ENCODE measurements at places on chromosomes 5 and 9.
A peak's percentile ranks its signal among the peaks of the same experiment; 100 is the strongest.

DNA sequence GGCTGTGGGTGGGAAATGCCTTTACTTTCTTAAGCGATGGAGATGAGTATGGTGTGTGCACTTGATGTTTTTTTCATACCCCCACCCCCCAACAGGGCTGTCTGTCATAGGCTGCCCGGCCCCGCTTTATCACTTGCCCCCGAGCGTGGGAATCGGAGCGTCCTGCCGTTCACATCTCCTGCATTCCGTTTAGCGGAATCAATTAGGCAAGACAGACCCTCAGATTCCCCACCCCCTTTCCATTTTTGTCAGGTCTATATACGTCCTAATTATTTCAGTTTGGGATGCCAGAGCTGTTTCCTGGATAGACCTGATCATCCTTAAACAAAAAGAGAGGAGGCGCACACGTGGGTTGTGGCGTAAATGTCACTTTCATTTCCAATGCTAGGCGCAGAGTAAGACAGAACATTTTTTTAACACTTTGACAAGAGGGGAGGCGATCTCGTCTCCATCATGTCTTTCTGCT is 217.2 kb downstream of the MEF2C start:
- no peak for DNase-seq

- no peak for DNase-seq
Measured at GRCh38 chr9:101366038-101366756, 18.6 kb downstream of the BAAT start.

DNA sequence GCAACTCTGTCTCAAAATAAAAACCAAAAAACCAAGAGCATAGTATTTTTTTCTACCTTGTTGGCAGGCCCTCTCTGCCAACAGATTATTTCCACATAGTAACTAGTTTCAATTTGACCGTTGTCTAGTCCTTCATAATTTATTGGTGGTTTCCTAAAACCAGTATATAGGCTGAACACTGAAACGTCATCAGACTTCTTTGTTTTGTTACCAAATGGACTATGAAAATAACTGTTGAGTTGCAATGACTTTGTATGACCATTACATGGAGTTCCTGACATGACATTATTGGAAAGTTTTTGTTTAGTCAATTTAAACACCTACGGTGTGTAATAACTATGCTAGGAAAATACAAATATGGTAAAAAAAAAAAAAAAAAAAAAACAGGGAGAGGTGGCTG is 1.7 kb downstream of the AGGF1 start:
- DNase-seq: no peak

GRCh38 chr5:1552521-1553255 is 28.9 kb upstream of the LPCAT1 start:
- DNase-seq: no peak

DNA sequence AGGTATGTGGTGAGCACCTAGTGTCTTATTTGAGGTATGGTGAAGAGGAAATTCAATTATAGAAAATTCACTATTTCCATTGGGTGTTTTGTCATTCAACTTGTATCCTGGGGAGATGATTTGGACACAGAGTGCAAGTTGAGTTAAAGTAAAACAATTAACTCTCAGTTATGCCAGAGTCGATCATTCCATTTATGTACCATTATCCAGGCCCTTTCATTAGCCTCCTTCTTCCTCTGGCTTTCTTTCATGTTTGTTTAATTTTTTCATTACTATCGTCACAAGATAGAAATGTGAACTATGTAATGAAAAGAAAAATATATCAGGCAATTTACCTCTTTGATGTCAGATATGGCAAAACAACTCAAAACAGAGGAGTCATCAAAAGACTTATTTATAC is 1347.2 kb upstream of the NUDT12 start:
- no peak for DNase-seq

DNA sequence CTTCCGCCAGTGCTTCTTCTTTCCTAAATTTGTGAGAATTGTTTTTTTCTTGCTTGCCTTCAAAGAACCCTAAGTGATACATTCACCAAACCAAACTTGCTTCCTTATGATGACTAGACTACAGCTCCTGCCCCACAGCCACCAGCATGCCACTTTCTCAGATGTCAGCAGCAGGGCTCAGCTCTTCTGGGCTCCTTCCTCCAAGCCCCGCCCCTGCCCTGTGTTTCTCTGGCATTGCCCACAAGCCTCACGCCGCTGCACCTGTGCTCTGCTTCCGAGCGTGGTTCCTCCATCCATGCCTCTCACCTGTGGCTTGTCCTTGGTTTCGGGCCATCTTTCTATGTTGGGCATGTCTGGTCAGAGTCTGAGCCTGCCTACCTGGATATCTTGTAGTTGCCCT is 10.6 kb downstream of the UNC5A start:
- no peak for DNase-seq

GRCh38 chr5:131825404-131826013 is 28.7 kb upstream of the FNIP1 start:
- DNase-seq: no peak

DNA sequence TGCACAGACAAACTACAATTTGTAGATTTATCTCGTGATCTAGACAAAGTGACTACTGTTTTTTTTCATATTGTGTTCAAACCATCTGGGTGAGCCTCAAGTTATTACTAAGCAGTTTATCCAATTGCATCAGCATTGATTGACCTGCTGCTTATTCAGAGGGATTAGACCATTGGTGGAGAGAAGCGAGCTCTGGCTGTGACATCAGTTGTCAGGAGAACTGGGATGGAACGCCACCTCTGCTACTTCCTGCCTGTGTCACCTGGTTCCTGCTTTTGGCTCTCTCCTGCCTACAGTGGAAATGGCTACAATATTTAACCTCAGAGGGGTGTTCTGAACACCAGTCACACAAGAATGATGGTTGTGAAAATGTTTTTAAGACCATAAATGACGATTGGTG is 12.1 kb downstream of the NR4A3 start:
- DNase-seq: no peak

- no peak for DNase-seq
Measured at GRCh38 chr5:84255315-84255714, 129.4 kb downstream of the EDIL3 start.

DNA sequence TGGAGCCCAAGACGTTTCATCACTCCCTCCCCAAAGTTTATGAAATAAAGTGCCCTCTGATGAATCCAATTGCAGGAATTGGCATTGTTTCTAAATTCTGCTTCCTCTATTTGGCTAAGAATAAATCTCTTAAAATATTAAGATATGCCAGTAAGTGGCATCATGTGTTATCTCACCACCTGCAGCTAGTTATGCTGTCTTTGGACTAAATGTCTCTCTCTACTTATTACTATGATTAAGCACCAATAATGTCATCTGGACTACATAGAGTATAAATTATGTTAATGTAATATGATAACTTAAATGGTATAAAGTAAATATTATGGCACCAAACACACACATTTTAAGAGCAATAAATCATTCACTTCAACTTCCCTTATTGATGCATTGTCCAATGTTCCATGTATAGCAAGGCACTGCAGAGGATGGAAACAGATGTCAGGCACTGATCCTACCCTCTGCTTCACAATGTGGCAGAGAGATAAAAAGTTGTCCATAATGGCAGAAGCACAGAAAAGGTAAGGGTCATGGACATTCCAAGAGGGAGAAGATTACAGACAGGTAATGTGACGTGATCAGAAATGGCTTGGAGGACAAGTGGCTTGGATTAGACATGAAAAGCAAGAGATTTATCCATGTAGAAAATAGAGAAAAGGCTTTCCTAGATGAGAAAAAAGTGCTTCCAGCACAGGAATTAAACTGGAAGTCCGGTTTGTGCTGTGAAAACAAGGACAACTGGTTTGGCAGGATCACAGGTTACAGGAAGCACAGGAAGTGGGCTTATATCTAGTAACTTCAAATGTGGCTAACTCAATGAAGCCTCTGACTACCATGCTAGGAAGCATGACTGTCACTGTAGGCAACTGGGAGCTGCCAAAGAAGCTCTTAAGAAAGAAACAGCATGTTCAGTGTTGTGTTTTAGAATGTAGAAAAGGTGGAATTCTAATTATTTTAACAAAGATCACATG is 26.7 kb downstream of the MARCHF11 start:
- no peak for DNase-seq

DNA sequence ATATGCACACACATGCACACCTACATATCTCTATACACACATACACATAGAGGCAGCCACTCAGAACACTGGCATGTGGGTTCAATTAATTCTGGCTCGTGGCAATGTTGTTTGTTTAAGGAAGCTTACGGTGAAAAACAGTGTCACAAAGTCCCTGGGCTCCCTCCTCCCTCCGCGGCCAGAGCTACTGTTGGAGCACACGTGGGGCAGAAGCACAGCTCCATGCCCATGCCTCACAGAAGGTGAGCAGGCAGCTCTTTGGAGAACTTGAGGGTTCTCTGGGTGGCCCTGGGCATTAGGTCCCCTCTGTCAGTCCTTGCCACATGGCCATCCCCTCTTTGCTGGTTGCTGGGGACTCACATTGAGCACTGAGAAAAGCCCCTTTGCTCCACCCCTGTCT is 107.5 kb downstream of the GADD45G start:
- no peak for DNase-seq

DNA sequence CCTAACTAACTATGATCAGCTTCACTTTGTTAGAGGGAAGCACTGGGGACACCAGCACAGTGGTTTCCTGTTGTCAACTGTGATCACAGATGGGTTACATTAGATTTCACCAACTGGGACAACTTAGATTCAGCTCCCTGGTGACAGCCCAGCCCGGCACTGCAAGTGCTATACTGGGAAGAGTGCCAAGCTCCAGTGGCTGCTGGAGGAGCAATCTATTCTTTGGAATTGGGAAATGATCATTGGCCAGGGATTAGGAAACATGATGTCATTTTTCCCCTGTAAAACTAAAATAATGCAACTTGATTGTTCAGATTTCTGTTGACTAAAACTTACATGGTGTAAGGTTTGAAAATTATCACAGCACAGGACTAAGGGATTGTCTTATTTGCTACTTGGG is 33.2 kb downstream of the PTGR1 start:
- DNase-seq: no peak

- DNase-seq: no peak
Measured at GRCh38 chr9:120702075-120702474, 12.2 kb downstream of the MEGF9 start.

- DNase-seq: no peak
Measured at GRCh38 chr5:133406208-133406976, 205.9 kb downstream of the FSTL4 start.

- peak; percentile 33 for DNase-seq
Measured at GRCh38 chr9:447230-448025, 232.8 kb downstream of the DOCK8 start.

Measured in effector memory CD8-positive, alpha-beta T cell (primary cell).